Psoas muscle (tissue), 8 donors: ENCODE measurements at places on chromosomes 7 and 10. TPM values are rescaled to one million over a fixed set of nuclear protein-coding genes. Genes with fewer than 3 reads are reported as not detected.

The ACSL5 gene
- polyA plus RNA-seq = 2.6 TPM

The PLEKHS1 gene
- polyA plus RNA-seq = 0.04 TPM

The PHKG1 gene
- polyA plus RNA-seq = 9.2 TPM

The IFIT1 gene
- 4.2 TPM for polyA plus RNA-seq

The WNT8B gene
- not detected for polyA plus RNA-seq

The SPDYE2 gene
- 0.13 TPM for polyA plus RNA-seq

The GRM8 gene
- not detected for polyA plus RNA-seq

The ICA1 gene
- 2.0 TPM for polyA plus RNA-seq

The SPDYE18 gene
- polyA plus RNA-seq = 0.66 TPM

The TCERG1L gene
- polyA plus RNA-seq = not detected

The HOXA2 gene
- 0.29 TPM for polyA plus RNA-seq

The SYCE1 gene
- 0.30 TPM for polyA plus RNA-seq

The CDK13 gene
- polyA plus RNA-seq = 12.1 TPM

The PTPRZ1 gene
- 0.01 TPM for polyA plus RNA-seq

The CLRN3 gene
- not detected for polyA plus RNA-seq

The GDF2 gene
- not detected for polyA plus RNA-seq

The KCP gene
- polyA plus RNA-seq = 0.16 TPM

The CACNB2 gene
- polyA plus RNA-seq = 0.48 TPM

The BRI3 gene
- 301 TPM for polyA plus RNA-seq

The ODAD2 gene
- polyA plus RNA-seq = not detected

The ITPRIP gene
- polyA plus RNA-seq = 12.3 TPM

The EVX1 gene
- polyA plus RNA-seq = not detected

The EIF4H gene
- polyA plus RNA-seq = 263 TPM

The DLX5 gene
- polyA plus RNA-seq = not detected

The CALCR gene
- 0.23 TPM for polyA plus RNA-seq

The DENND2A gene
- 2.7 TPM for polyA plus RNA-seq

The AKR1C3 gene
- 16.6 TPM for polyA plus RNA-seq

The CTAGE4 gene
- polyA plus RNA-seq = 0.03 TPM

The AGMO gene
- 0.32 TPM for polyA plus RNA-seq

The IFIT2 gene
- polyA plus RNA-seq = 1.2 TPM

The TMEM209 gene
- 5.2 TPM for polyA plus RNA-seq

The STMP1 gene
- polyA plus RNA-seq = 25.8 TPM

The ZC3HAV1L gene
- polyA plus RNA-seq = 0.18 TPM

The GPR26 gene
- not detected for polyA plus RNA-seq
